Uterine smooth muscle cell (primary cell): ENCODE measurements at places on chromosomes 13 and 19. TPM values are rescaled to one million over a fixed set of nuclear protein-coding genes. Genes with fewer than 3 reads are reported as not detected.

Gene TPTE2
- not detected in 2 replicates for total RNA-seq

Gene C1QTNF9
- total RNA-seq, result under 0.01 TPM in 1 of 2 replicates, not detected in the other

Gene ZNF491
- 2.1 and 3.4 TPM in 2 replicates for total RNA-seq

Gene CYP2F1
- total RNA-seq, result not detected in 2 replicates

Gene TEX30
- total RNA-seq, result 14.6 and 31.2 TPM in 2 replicates

Gene VSTM2B
- total RNA-seq, result not detected in 2 replicates

Gene EFNA2
- not detected in 2 replicates for total RNA-seq

Gene RAB8A
- total RNA-seq, result 39.9 and 63.9 TPM in 2 replicates

Gene SLC27A5
- 2.9 and 4.2 TPM in 2 replicates for total RNA-seq

Gene LILRA5
- not detected in 2 replicates for total RNA-seq

Gene ZNF497
- 0.89 and 1.4 TPM in 2 replicates for total RNA-seq

Gene DOCK9
- total RNA-seq, result 17.5 and 28.1 TPM in 2 replicates

Gene PRTN3
- total RNA-seq, result not detected in 2 replicates

Gene ZNF136
- 6.2 and 7.0 TPM in 2 replicates for total RNA-seq

Gene KANK3
- total RNA-seq, result 0.25 and 0.33 TPM in 2 replicates

Gene FFAR2
- not detected in 2 replicates for total RNA-seq

Gene ATP4A
- total RNA-seq, result not detected in 2 replicates

Gene CD79A
- not detected in 2 replicates for total RNA-seq

Gene KCNN4
- 1.1 and 1.3 TPM in 2 replicates for total RNA-seq

Gene GSX1
- not detected in 2 replicates for total RNA-seq

Gene SIGLECL1
- not detected in 2 replicates for total RNA-seq

Gene PRX
- total RNA-seq, result 1.4 and 3.9 TPM in 2 replicates

Gene PSG6
- total RNA-seq, result 0.11 TPM in 1 of 2 replicates, not detected in the other

Gene SLC10A2
- total RNA-seq, result not detected in 2 replicates

Gene ZNF816
- total RNA-seq, result 8.0 and 13.6 TPM in 2 replicates

Gene CPAMD8
- 0.66 and 1.5 TPM in 2 replicates for total RNA-seq

Gene PROZ
- not detected in 2 replicates for total RNA-seq

Gene IGFLR1
- total RNA-seq, result 0.62 and 0.66 TPM in 2 replicates

Gene USHBP1
- total RNA-seq, result under 0.01 TPM in 1 of 2 replicates, not detected in the other

Gene PRSS57
- total RNA-seq, result not detected in 2 replicates

Gene SGCG
- 0.22 and 0.75 TPM in 2 replicates for total RNA-seq

Gene ZIM2
- 0.12 TPM in 1 of 2 replicates, not detected in the other for total RNA-seq

Gene FPR3
- not detected in 2 replicates for total RNA-seq

Gene CRB3
- total RNA-seq, result 0.12 TPM in 1 of 2 replicates, not detected in the other

Gene POU4F1
- total RNA-seq, result not detected in 2 replicates

Gene SLC17A7
- total RNA-seq, result not detected in 2 replicates

Gene PALM3
- total RNA-seq, result 0.55 and 0.87 TPM in 2 replicates

Gene ZNF415
- 6.1 and 6.3 TPM in 2 replicates for total RNA-seq

Gene ADGRE3
- under 0.01 TPM in 1 of 2 replicates, not detected in the other for total RNA-seq

Gene CC2D1A
- 6.9 and 8.0 TPM in 2 replicates for total RNA-seq

Gene APOC1
- total RNA-seq, result 1.4 TPM in 1 of 2 replicates, not detected in the other

Gene MAP2K2
- total RNA-seq, result 127 and 160 TPM in 2 replicates

Gene ZFP36
- 1.8 and 3.0 TPM in 2 replicates for total RNA-seq

Gene ODAD3
- 0.22 and 0.37 TPM in 2 replicates for total RNA-seq

Gene SHANK1
- 13.0 and 26.0 TPM in 2 replicates for total RNA-seq

Gene ZNF541
- 0.12 and 0.44 TPM in 2 replicates for total RNA-seq
